ENCODE measurements at places on chromosomes 3 and 15.

- no peak for DNase-seq
These were observed 35.1 kb downstream of the CCK start for GRCh38 chr3:42230860-42231259.

DNA sequence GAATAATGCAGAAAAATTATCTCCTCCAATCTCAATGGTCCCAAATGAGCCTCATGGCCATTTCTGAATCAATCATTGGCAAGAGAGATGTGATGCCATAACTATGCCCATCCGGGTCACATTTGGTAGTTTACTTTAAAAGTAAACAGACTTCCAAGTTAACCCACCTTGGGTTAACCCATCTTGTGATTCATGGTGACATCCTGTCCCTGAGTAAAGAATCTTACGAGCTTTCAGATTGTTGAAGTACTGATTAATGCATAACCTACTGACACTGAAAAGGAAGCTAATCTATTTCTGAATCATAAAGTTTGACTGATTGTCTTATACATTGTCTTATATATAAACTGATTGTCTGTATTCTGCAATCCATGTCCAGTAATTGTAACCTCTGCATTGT, 467.2 kb upstream of the AGTR1 start:
- no peak for DNase-seq

DNA sequence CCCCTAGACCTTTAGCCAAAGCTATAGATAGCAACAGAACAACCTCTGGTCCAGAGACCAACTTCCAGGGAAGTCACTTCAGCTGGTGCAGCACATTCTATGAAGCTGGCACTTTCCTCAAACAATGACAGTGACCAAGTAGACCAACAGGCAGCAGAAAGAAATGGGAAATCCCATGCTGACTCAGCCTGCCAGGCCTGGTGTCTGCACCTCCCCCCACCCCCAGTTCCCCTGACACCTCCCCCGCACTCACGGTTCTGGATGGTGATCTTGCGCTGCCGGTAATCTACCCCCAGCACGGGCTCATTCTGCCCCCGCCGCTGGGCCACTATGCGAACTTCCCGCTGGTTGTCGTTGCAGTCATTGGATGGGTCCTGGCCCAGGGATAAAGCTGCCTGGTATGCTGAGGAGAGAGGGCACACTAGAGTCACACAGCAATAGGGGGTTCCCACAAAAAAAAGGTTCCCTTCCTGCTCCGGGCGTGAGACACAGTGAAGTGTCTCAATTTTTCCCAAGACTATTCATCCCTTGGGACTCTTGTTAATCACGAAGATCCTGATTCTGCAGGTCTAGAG, 17.0 kb downstream of the ILDR1 start:
- DNase-seq, result no peak

GRCh38 chr3:150519026-150519425, 27.3 kb downstream of the SERP1 start:
- no peak for DNase-seq

DNA sequence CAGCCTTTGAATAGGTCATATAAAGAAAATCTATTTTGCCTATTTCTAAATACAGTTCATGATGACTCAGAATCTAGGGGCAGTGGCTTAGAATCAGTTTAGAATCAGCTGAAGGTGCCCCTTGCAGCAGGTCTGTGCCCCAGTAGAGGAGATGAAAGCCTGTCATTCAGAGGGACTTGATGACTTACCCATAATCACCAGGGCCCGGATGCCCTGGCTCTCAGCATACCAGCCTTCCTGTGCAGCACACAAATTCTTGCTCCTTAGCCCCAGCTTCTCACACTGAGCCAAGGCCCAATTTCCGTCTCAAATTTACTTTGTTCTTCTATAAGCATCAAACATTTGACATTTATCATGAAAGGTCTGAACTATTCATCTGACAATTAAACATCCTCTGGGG, 83.2 kb upstream of the EOMES start:
- DNase-seq, result no peak

- no peak for DNase-seq
These were observed 450.1 kb upstream of the TBL1XR1 start for GRCh38 chr3:177647341-177647740.

DNA sequence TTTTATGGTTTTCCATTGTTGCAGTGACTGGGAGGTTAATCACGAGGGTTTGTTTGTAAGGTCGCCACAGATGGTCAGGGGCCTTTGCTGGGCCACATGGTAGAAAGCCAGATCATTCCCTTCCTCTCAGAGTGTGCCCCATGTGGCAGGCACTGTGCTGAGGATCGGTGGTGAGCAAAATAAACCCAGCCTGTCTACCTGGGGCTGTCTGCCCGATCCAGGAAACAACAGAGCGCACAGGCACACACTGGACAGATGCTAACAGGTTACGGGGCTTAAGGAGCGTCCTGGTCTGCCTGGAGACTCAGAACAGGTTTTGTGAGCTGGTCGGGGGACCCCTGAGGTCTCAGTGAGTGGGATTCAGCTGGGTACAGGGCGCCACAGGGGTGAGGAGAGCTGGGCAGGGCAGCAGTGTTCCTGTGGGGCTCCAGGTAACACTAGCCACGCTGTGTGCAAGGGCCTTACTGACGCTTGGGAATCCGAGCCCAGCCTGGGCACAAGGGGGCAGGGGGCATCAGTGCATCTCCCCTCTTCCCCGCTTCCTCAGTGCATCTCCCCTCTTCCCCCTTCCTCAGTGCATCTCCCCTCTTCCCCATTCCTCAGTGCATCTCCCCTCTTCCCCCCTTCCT, 136.4 kb downstream of the DNAJB8 start:
- DNase-seq, result no peak

DNA sequence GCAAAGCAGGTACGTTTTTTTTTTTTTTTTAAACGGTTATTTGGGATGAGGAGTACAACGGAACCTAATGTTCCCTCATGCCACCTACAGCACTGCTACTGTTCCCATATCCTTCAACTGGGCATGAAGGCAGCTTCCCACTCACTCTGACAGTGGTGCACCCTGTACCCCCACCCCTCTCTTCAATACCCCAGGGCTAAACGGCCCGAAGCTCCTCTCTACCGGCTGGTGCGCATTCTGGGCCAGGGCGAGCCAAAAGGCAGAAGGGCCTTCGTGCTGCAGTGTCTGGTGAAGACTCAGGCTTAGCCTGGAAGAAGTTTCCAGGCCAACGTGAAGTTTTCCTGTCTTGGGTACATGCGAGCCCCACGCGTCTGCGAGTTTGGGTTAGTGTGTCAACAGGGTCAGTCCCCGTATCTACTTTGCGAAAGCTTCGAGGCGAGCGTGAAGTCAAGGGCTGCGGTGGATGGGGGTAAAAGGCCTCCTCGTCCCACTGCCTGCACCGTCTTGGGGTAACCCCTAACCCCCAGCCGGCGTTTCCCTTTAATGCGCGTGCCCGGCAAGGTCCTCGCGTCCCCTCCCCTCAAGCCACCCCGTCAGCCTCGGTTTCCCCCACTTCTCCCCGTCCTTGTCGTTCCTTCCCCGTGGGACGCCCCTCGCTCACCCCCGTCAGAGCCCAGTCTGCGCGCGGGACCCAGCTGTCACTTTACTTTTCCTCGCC, 765 bp upstream of the UBE2E2 start:
- DNase-seq, result no peak

- DNase-seq, result no peak
These were observed 249.9 kb upstream of the CTDSPL start for GRCh38 chr3:37611771-37612170.

GRCh38 chr15:38538328-38539007, 26.1 kb downstream of the RASGRP1 start:
- DNase-seq, result no peak

DNA sequence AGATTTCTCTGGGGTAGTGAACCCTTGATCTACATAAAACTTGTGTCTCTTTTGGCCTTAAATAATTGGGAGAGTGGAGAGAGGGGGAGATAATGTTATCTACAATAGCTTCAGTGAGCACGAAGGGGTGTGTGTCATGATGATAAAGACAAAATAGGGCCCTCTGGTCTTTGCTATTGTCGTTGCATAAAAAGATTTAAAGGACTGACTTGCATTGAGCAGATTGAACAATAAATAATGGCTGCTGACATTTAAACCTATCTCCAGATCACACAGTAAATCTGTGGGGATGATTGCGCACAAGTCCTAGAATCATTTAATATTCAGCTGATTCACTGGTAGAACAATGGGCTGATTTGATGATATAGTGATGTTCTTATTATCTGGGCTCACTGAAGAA, 71.3 kb upstream of the GAP43 start:
- DNase-seq, result no peak

DNA sequence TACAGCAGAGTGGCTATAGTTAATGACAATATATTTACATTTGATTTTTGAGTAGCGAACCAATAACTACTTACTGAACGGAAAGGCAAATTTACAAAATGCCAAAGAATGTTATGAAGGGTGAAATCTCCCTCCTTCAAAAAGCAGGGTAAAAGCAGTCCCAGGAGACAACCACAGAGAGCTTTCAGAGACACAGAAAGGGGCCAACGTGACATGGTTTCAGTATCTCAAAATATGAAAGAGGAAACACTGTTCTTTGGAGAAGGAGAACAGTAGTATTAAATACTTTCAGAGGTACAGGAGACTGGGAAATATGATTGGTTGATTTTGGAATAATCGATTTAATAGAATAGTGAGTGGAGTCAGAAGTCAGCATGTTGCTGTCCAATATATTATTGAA, 52.3 kb upstream of the ROBO1 start:
- no peak for DNase-seq

GRCh38 chr3:175118382-175118941, 259.3 kb downstream of the NAALADL2 start:
- DNase-seq, result no peak

GRCh38 chr3:17964108-17964507, 221.7 kb upstream of the TBC1D5 start:
- DNase-seq, result no peak

DNA sequence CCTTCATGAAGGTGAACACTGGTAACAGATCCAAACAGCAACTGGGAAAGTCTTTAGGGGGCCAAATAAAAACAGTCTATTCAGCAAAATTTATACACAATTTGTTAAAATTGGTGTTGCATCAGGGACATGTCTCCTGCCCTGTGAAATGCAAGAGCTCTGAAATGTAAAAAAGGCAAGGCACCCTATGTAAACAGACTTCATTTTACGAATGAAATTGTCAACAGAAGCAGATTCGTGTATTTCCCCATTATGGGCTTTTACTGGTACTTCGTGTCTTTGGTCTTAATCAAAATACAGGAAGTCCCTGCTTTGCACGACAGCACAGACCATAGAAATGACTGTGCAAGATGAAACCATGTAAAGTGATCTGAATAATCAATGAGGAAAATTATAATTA, 127.3 kb upstream of the THBS1 start:
- DNase-seq, result no peak

DNA sequence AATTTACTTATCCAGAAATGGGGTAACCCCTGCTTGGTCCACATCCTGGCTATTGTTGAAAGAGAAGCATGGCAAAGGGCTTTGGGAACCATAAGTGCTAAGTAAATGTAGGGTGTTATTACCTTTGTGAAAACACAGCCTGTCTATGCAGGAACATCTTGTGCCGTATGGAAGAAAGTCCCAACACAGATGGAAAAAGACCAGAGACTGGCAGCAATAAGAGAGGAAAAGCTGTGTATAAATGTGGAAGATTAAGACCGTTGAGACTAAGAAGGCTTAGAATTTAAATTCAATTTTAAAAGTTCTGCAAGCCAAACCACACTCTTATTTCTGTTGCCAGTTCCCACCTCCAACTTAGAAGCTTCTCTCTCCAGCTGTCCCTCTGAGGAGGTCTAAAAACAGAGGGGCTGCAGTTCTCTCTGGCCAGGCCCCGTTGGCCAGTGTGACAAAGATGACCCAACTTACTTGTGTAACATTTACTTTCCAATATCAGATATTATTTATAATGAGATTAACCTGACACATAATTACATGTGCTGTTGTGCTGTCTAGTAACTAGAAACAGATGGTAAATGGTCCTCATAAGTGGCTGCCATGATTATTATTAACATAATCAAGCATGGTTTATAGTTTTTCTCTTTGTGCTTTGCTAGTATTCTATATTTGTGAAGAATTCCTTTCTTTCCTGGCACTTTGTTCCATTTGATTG, 7.0 kb downstream of the MINDY4B start:
- DNase-seq, result no peak
